ENCODE measurements at places on chromosomes 7 and 10. TPM values are rescaled to one million over a fixed set of nuclear protein-coding genes. Genes with fewer than 3 reads are reported as not detected.

The HOXA13 gene
- total RNA-seq: not detected

The WNT16 gene
- not detected for total RNA-seq

The RBM20 gene
- total RNA-seq: 0.38 TPM

The KLLN gene
- total RNA-seq: 0.43 TPM

The CHRM2 gene
- not detected for total RNA-seq

The OR2A7 gene
- total RNA-seq: 2.0 TPM

The HABP2 gene
- total RNA-seq: not detected

The GAD2 gene
- not detected for total RNA-seq

The SNCG gene
- not detected for total RNA-seq

The ANXA8L1 gene
- total RNA-seq: not detected

The SEMA3E gene
- total RNA-seq: not detected

The CYP3A4 gene
- total RNA-seq: not detected

The NRCAM gene
- 3.2 TPM for total RNA-seq

The CNNM2 gene
- 5.1 TPM for total RNA-seq

The SPDYE1 gene
- total RNA-seq: not detected

The VAX1 gene
- not detected for total RNA-seq

The WNT2 gene
- total RNA-seq: not detected

The CDC14C gene
- not detected for total RNA-seq

The BZW2 gene
- total RNA-seq: 120 TPM

The PHKG1 gene
- total RNA-seq: 2.9 TPM
